ENCODE measurements at places on chromosomes 6 and 20.

DNA sequence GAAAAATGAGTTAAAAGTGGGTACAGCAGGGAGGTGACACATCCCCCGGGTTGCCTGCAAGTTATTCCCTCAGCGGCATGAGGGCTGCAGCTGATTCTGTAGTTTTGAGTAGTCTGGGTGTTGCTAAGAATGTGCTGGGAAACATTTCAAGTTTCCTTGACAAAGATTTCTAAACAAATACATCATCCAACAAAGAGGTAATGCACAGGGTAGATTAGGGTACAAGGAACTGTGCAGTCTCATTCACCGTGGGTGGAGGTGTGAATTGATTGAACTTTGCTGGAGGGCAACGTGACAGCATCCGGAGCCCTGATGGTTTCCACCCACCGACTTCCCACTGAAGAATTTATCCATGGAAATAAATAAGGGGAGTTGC is 21.8 kb downstream of the CASS4 start:
- no peak for DNase-seq

DNA sequence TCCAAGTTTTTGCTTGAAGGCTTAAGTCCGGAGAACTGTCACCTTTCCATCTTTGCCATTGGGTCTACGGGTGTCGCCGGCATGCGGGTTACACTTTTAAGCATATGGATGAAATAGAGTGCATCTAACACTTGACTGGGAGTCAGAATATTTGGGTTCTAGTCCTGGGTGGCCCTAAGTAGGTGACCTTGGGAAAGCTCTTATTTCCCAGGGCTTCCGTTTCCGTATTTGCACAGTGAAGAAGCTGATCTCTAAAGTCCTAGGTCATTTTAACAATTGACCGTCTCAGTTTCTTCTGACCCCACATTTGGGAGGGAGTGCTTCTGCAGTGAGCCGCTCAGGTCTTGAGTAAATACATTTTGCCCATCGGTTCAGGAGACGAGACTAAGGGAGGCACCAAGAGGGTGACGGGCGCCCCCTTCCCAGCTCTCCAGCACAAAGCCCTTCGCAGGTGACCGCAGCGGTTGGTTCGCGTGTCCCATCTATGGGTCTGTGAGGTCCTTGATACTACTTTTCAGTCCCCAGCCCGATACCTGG is 651 bp upstream of the BLTP3A start:
- peak; percentile 19 for DNase-seq

- DNase-seq: no peak
Observed at GRCh38 chr20:3716195-3716834, 3.9 kb upstream of the SIGLEC1 start.

DNA sequence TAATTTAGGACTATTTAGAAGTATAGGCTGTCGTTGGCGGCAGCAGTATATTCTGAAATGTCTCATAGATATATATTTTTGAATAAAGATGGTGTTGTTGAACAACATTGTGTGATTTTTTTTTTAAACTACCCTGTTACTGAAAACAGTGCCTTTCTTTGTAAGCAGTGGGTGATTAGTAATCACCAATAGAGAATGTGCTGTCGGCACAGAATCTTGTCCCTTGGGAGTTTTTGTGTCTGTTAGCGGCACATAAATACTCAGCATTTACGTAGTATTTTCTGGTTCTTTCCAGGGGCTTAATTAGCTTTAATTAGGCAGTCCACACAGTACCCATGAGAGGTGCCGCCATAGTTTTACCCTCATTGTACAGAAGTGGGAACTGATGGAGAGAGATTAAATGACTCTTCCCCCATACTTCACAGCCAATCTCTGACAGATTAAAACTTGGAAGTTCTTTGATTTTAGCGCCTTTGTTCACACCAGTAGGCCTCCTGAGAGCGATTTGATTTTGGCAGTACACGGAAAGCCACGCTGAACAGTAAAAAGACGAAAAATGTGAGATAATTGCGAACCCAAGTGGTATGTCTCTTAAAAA is 58.8 kb downstream of the RPRD1B start:
- DNase-seq: no peak

DNA sequence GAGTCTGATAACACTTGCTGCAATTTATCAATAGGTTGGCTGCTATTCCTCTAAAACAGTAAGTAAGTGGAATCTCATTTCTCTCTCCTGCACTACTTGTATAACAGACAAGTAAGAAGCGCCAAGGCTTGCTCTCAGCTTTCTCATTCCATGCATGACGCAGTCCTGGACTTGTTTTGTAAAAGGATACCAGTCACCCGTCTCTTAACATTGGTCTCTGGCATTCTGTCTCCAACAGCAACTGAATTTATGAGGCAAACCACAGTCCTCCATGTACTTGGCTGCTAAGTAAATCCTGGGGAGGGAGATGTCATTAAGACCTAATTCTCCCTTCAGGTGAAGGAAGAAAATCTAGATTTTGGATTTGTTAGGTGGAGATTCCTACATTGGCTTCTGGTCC is 115.4 kb downstream of the OPN5 start:
- no peak for DNase-seq

DNA sequence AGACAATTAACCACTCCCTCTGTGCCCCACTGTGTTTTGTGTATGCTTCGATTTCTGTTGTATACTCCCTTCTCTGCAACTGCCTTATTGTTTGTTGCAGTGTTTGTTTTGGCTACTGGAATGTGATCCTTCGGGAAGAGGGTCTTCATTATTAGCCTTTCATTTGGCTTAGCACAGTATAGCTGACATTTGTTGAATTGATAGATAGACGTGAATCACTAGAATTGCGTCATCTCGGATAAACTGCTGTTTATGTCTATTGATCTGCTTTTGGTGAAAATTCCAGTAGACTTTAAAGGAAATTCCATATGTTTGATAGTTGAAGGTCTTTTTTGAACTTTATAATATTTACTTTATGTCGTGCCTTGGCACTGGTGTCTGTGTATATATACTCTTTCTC is 189.9 kb upstream of the EYA4 start:
- no peak for DNase-seq

GRCh38 chr6:170036916-170037315 is 254.0 kb downstream of the DLL1 start:
- DNase-seq: no peak

DNA sequence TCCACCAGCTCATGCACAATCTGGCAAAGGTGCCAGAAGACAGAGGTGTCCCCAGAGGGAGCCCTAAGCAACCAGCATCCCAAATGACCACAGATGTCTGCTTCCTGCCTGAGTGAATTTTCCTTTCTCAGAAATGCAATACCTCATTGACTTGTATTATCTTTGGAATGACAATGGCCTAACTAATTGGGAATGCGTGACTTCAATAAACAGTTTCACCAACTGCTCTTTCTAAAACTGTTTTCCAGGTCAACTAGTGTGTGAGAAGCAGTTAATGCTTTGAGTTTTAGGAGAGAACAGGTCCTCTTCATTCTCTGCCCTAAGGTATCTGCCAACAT is 108.9 kb upstream of the SNX9 start:
- DNase-seq: no peak

GRCh38 chr6:26064619-26065257 is 22.5 kb upstream of the HFE start:
- DNase-seq: no peak

- DNase-seq: no peak
Observed at GRCh38 chr20:6381887-6382286, 259.1 kb upstream of the FERMT1 start.

DNA sequence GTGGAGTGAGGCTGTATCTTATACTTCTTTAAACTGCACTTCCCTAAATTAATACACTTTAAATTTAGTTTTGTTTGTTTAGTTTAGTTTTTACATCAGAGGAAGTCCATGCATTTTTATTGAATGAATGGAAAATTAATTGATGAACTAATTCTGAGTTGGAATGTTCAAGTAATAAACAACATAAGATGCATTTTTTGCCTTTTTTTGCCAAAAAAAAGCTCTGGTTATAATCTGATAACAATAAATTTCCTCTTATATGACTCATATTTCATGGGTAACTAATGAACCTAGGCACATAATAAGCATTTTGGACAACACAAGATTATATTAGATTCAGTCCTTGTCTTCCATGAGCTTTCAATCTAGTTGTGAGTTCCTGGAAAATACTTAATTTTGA is 323.1 kb downstream of the CENPW start:
- no peak for DNase-seq

DNA sequence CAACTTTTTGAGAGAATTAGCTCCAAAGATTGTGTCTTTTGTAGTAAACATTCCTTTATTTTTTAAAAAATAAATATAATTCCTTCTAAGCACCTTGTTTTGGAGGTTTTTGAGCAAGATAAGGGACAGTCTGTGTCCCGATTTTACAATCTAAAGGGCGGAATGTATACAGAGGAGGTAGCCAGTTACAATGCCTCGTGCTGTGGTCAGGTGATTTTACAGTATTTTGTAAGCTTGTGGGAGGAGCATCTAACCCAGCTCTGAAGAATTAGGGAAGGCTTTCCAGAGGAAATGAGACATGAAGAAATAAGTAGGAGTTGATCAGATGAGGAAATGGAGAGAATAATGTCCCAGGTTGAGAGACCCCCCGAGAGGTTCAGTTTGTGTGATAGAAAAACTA is 1.3 kb downstream of the HINT3 start:
- DNase-seq: no peak
